NCI-H2171 (cell line): ENCODE measurements at places on chromosomes 1 and 21.
A peak's percentile ranks its signal among the peaks of the same experiment; 100 is the strongest.

DNA sequence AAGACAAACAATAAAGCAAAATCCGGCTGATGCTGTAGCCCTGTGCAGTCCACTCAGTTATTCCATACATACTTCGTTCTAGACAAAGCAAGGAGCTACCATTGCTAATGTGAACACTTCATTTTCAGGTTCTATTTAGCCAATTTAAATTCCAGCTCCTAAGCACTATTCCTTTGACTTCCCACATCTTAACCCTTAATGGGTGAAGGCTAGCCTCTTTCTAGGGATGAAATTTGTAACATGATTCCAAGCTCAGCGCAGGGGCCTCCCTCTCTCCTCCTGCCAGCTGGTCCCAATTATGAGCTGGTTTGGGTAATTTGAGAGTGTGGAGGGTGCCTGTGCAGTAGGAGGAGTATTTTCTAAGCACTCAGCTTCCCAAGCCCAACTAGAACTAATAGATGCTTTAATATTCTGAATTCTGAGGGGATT, 53.9 kb upstream of the PTGFRN start:
- peak; percentile 89 for DNase-seq

- no peak for DNase-seq
Observed at GRCh38 chr1:30267856-30268255, 455.5 kb downstream of the MATN1 start.

GRCh38 chr1:195763146-195763906, 844.9 kb downstream of the KCNT2 start:
- no peak for DNase-seq

- no peak for DNase-seq
Observed at GRCh38 chr1:77342745-77343144, 60.9 kb downstream of the AK5 start.

- no peak for DNase-seq
Observed at GRCh38 chr1:24652382-24652781, 9.3 kb downstream of the SRRM1 start.

DNA sequence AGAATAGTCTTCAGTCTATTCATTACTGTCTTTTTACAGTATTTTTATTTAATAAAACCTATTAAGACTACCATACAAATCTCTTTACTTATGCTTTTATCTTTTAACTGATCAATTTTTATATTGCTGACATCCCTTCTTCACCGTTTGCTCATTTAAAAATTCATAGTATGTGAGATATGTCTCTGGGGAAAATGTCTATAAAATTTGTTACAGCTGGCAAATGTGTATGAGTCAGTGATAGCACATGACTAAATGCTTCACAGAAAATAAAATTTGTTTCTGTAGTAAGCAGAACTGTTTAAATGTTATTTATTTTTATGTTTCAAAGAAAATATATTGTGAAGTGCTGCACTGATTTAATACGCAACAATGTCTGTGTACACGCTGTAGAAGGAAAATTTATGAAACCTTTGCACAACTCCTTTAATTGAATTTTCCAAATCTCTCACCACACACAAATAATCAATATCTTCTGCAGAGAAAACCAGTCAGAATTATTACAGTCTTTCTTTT, 74.2 kb downstream of the ITGB3BP start:
- no peak for DNase-seq

- DNase-seq, result no peak
Observed at GRCh38 chr1:70907563-70908310, 139.9 kb downstream of the PTGER3 start.

- no peak for DNase-seq
Observed at GRCh38 chr1:85289848-85290335, 13.5 kb upstream of the BCL10 start.
